GM12864 (cell line): ENCODE measurements at places on chromosomes 2 and 18.

GRCh38 chr18:9535430-9535991 lies 60.2 kb downstream of the RALBP1 start:
- no peak for DNase-seq

GRCh38 chr2:241844066-241844728 lies 14.5 kb downstream of the PDCD1 start:
- DNase-seq, result no peak

DNA sequence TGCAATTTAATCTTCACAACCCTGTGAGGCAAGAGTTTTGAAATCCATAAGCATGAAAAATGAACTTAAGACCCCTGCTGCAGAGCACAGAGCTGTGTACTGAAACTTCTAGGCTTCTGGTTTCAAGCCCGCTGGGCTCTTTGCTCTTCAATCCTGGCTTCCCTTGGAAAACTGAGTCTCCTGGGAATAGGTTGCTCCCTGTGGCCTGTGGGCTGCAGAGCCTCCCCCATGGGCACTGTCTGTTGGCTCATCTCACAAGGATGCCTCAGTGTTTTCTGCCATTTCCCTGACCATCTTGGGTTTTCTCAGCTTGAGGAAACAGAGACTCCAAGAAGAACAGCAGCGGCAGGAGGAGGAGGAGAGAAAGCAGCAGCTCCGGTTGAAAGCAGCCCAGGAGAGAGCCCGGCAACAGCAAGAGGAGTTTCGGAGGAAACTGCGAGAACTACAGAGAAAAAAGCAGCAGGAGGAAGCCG lies 44.5 kb downstream of the SUMO1 start:
- DNase-seq, result no peak

GRCh38 chr2:98479959-98480524 lies 35.4 kb downstream of the INPP4A start:
- no peak for DNase-seq

DNA sequence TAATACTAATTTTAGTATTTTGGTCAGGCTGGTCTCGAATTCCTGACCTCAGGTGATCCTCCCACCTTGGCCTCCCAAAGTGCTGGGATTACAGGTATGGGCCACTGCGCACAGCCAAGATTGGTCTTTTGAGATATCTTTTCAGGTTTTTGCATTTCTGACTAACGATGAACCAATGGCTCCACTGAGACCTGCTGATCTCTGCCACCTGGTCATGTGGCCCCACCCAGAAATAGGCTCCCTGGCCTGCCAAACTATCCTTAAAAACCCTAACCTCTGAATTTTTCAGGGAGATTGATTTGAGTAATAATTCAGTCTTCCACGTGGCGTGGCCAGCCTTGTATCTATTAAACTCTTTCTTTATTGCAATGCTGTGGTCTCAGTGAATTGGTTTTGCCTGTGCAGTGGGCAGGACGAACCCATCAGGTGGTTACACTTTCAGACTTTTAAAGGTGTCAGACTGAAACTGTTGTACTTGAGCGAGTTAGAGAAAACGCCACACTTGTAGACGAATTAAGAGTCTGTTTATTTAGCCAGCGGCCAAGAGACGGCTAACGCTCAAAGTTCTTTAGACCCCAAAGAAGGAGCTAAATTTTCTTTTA lies 85.8 kb upstream of the MSH6 start:
- peak; percentile 62 for DNase-seq

DNA sequence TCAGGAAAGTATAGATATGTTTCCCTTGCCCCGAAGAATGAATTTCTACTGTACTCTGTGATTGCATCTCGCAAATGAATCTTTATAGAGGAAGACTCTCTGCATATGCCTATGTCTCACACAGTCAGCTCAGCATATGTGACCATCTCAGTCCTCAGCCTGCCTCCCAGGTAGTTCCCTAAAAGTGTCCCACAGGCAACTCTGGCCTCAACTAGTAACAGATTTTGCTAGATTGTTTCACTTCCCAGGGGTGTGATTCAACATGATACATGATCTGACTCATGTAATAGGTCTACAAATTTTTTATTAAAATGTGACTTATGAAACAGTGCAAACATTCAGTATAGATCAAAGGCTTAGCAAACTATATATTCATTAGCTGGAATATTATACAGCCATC lies 296.6 kb upstream of the CRIM1 start:
- DNase-seq, result no peak

GRCh38 chr2:9206991-9207640 lies 504 bp downstream of the ASAP2 start:
- DNase-seq, result no peak

DNA sequence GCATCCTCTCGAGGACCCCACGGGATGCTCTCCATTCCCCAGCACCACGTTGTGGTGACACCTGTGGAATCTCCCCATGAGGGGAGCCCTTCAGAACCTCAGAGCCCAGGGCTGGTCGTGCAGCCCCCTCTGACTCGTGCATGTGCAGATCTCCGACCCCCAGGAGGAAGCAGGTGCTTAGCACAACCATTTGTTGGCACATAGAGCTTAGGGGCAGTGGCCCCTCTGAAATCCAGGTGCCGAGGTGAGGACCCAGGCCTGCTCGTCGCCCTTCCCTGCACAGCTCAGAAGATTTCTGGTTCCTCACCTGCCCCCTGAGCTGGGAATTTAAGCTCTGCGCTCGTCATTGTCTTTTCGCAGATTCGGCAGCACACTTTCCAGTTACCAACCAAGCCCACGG lies 1.3 kb upstream of the OTOS start:
- no peak for DNase-seq

- DNase-seq, result no peak
Observed at GRCh38 chr18:48693625-48694262, 154.9 kb downstream of the CTIF start.

DNA sequence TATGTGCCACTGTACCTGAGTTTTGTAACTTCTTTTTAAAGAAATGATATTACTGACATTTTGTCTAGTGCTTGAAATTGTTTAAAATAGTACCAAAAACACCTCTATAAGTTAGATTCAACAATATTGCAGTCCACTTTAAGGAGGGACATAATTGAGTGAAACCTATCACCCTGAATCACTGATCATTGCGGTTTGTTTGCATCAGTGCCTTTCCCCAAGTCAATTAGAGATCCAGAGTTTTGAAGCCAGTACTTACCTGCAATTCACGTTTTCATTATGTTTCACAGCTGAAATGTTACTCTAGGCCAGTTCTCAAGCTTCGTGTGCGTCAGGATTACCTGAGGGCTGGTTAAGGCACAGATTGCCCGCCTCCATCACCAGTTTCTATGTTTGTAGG lies 26.6 kb upstream of the DLX1 start:
- no peak for DNase-seq

DNA sequence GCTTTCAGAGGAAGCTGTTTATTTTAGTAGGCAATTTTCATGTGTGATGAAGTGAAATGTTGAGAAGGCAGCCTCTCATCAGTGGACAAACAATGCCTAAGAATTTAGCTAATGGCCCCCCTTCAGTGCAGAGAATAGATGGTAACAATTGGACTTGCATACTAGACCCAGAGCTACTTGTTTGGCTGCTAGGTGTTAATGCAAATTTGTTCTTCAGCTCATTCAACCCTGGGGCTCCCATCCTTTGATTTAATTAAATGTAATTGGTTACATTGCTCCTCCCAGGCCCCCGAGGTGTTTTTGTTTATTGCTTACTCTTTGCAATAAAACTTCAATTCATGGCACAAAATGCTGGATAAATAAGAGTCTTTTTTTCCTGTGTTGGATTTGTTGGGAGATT lies 68.6 kb downstream of the CAMKMT start:
- DNase-seq, result no peak

DNA sequence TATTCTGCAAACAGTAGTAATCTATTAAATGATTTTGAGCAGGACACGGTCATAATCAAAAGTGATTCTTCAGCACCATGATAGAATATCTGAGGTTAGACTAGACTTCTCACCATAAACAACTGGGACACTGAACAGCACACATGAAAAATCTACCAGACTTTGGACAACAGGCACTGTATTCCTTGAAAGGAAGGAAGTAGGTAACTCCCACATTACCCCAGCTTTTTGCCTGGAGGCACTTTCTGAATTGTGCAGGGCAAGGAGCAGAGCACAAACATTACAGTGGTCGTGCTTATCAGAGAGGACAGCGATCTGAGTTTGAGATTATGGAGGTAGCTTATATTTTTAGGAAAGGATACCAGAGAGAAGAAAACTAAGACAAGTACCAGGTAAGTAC lies 25.3 kb upstream of the IL1RL1 start:
- DNase-seq, result no peak

GRCh38 chr2:10196110-10196892 lies 73.8 kb downstream of the RRM2 start:
- DNase-seq, result no peak

DNA sequence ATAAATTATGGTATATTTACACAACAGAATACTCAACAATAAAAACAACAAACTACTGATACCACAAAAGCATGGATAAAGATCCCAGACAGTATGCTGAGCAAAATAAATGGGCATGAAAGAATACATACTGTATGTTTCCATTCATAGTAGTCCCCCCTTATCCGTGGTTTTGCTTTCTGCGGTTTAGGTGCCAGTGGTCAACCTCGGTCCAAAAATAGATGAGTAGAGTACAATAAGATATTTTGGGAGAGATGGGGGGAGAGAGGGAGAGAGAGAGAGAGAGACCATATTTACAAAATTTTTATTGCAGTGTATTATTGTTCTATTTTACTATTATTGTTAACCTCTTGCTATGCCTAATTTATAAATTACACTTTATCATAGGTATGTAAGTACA lies 21.0 kb upstream of the TGFA start:
- no peak for DNase-seq

GRCh38 chr18:49563130-49563540 lies 1.3 kb downstream of the LIPG start:
- DNase-seq, result no peak

- DNase-seq, result no peak
Observed at GRCh38 chr18:23038712-23039111, 96.6 kb upstream of the CABLES1 start.

DNA sequence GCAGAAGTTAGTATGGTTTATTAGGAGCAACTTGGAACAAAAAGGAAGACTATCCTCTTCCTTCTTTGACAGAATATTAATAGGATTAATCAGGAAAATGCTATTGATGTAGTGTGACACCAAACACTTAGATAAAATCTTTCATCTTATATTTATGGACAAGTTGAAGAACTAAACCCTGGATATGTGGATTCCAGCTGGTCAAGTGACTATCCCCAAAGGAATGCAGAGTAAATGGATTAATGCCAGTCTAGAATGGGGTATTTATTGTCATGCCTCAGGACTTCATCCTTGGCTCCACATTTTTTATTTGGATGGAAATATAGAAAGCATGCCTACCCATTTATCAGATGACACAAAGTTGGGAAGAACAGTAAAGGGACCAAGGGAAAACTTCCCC lies 124.0 kb upstream of the TTC39C start:
- DNase-seq, result no peak

GRCh38 chr18:46577546-46577945 lies 79.5 kb downstream of the LOXHD1 start:
- DNase-seq, result no peak

- no peak for DNase-seq
Observed at GRCh38 chr18:70457788-70458187, 168.9 kb downstream of the SOCS6 start.

DNA sequence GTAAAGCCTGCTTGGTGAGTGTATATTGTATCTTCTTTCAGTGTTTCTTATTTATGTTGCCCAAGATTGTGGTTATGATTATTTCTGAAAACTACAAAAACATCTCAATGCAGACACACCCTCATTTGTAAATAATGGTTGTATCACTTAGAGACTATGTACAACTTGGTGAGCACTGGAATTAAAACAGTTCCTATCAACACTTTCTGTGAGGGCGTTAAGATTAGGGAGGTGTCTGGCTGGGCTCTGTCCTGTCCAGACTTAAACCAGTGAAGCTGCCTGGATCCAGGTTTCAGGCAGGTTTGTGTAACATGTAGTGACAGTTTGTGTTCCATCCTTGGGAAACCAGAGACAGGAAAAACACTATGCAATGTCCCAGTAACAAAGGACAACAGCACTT lies 49.7 kb downstream of the CTAGE1 start:
- DNase-seq, result no peak

- DNase-seq, result peak; percentile 22
Observed at GRCh38 chr2:158753641-158754611, 41.2 kb upstream of the DAPL1 start.

DNA sequence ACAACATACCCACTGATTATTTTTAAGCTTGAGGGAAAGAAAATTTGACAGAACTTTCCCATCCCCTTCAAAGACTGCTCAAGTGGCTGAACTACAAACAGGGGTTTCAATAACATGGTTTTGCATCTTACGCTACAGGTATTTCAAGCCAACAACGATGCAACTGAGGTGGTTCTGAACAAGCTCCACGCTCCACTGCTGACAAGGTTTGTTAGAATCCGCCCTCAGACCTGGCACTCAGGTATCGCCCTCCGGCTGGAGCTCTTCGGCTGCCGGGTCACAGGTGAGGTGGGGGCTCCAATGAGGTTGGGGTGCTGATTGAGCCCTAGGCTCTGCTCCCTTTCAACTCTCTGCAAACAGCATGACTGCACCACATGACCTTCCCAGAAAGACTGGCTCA lies 58.1 kb downstream of the NRP2 start:
- no peak for DNase-seq

- no peak for DNase-seq
Observed at GRCh38 chr18:9082711-9083510, 19.6 kb upstream of the NDUFV2 start.

- DNase-seq, result no peak
Observed at GRCh38 chr2:111161971-111162370, 41.3 kb downstream of the BCL2L11 start.

- peak; percentile 5 for DNase-seq
Observed at GRCh38 chr2:185291035-185291647, 447.5 kb upstream of the FSIP2 start.

GRCh38 chr18:33264566-33264965 lies 176.0 kb downstream of the CCDC178 start:
- DNase-seq, result no peak

DNA sequence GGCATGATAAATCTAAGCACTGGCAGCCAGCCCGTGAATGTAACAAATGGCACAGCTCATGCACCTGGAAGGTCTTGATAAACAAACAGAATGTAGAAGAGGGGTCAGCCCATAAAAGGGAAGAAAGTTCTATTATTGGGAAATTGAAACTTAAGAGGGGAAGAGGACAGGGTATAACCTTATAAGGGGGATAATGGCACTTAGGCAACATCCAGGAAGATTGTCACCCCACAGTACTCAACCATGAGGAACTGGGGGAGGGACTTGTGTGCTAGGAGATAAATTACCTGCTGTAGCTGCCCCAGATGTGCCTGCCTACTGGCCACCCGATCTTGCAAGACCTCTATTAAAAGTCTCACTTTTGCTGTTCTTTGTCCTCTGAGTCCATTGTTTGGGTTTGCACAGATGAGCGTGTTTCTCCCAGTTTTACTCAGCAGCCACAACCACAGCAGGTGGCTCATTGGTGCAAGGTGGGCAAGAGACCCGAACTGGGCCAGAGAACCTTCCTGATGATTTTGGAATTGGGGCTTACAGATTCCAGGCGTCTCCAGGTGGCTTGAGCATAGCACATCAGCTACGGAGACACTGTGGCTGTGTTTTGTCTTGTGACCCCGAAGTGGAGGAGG lies 79.0 kb upstream of the TAF1B start:
- no peak for DNase-seq
